ENCODE measurements at places on chromosomes 2 and 18. TPM values are rescaled to one million over a fixed set of nuclear protein-coding genes. Genes with fewer than 3 reads are reported as not detected.

REEP1 gene
- not detected for polyA plus RNA-seq

- H3K4me1 ChIP-seq: peaks cover 10% of the 10 kb centered on the region
- H3K27ac ChIP-seq: no peak overlapping the region
- peaks cover 6% of the 10 kb centered on the region for H3K27me3 ChIP-seq
- H3K36me3 ChIP-seq: no peaks in the 10 kb centered on the region
These were observed 63.6 kb downstream of the HNRNPLL start for GRCh38 chr2:38539086-38539485.

DNA sequence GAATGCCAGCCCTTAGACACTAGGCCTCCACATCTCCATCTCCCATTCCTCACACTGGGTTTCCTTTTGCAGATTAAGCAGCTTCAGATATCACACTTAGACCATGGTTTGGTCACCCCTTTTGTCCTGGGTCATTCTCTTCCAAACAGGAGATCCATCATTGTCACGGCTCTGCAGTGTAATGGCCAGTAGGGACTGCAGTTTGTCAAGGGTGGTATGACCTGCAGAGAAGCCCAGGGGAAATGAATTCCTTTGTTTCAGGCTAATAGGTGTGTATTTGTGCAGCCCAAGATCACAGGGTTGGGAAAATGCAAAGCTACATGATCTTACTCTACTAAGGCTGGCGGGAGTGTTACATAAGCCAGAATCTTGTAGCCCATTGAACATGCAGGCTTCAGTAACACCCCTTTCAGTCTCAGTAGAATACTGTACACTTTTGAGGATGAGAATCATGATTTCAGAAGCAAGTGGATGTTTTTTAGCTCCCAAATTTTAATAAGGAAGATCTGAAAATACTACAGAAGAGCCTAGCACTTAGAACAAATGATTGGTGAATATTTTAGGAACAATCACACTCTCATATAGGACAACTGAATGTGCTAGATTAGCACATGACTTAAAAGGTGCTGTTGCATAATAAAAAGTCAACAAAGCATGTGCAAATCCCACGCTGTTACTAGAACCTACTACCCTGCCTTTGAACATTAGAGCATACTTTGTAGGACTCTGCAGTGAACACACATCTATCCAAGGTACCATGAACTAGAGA, 24.0 kb upstream of the LPIN1 start:
- H3K4me3 ChIP-seq: no peak overlapping the region
- no peak overlapping the region for H3K27ac ChIP-seq
- H3K27me3 ChIP-seq: peaks cover 20% of the 10 kb centered on the region

GRCh38 chr2:232300894-232301387, 77.6 kb upstream of the ALPP start:
- peaks cover 39% of the 10 kb centered on the region for H3K4me1 ChIP-seq
- peak overlapping the region; percentile 58 for H3K27ac ChIP-seq
- H3K27me3 ChIP-seq: no peaks in the 10 kb centered on the region
- H3K36me3 ChIP-seq: peaks cover 31% of the 10 kb centered on the region

GRCh38 chr18:2657788-2658458, 2.4 kb downstream of the SMCHD1 start:
- peak overlapping the region; percentile 85 for H3K27ac ChIP-seq
- no peaks in the 10 kb centered on the region for H3K27me3 ChIP-seq
- H3K36me3 ChIP-seq: peaks cover 15% of the 10 kb centered on the region
- DNase-seq: no peak
- H3K4me1 ChIP-seq: peaks cover 51% of the 10 kb centered on the region

GRCh38 chr2:144256996-144257707, 262.8 kb downstream of the ZEB2 start:
- H3K4me1 ChIP-seq: peaks cover 13% of the 10 kb centered on the region
- peaks cover 10% of the 10 kb centered on the region for H3K36me3 ChIP-seq
- H3K4me3 ChIP-seq: no peak overlapping the region
- DNase-seq: no peak
- H3K27ac ChIP-seq: no peak overlapping the region

DNA sequence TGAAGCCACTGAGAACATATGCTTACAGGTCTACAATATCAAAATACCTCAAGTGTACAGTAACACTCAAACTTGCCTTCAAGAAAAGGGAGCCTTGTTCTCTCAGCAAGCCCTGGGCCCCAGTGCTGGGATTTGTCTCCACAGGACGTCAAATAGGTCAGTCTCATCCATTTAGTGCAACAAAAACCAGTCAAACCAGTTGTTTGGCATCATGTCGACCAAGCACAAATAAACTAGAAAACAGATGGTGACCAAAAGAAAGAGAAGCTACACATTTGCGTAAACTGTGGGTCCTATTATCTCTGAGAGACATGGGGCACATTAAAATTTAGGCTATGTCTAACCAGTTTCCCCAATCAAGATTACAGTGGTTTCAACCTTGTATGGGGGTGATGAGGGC, 182.6 kb upstream of the PKDCC start:
- H3K4me1 ChIP-seq: no peaks in the 10 kb centered on the region
- DNase-seq: no peak
- no peak overlapping the region for H3K27ac ChIP-seq
- H3K4me3 ChIP-seq: no peak overlapping the region

GRCh38 chr2:95268211-95269035, 5.8 kb upstream of the PROM2 start:
- H3K27me3 ChIP-seq: no peaks in the 10 kb centered on the region
- H3K27ac ChIP-seq: no peak overlapping the region
- no peak overlapping the region for H3K4me3 ChIP-seq
- DNase-seq: no peak
- no peaks in the 10 kb centered on the region for H3K36me3 ChIP-seq
- H3K4me1 ChIP-seq: no peaks in the 10 kb centered on the region

DNA sequence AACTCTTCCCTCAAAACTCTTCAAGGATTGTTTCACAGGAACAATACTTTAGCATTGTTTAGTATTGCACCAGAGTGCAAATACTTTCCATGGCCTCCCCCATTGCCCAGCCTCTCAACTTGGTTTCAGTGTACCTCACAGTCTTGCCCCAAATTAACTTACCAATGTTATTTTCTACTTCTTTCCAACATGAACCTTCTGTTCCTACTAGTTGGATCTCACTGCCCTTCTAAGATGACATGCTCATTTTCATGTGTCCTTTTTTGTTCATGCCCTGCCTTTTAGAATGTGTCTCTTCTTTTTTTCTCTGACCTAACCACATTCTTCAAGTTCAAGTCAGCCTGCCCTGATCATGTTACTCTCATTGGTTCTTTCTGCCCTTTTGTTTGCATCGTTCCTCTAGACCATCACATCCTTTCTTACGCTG, 4.1 kb downstream of the SPATS2L start:
- H3K4me3 ChIP-seq: no peak overlapping the region
- no peak for DNase-seq
- no peak overlapping the region for H3K27ac ChIP-seq

- no peak overlapping the region for H3K4me3 ChIP-seq
- no peak for DNase-seq
- H3K27ac ChIP-seq: no peak overlapping the region
- peaks cover 37% of the 10 kb centered on the region for H3K36me3 ChIP-seq
These were observed 64.1 kb downstream of the TAF4B start for GRCh38 chr18:26290385-26290784.

DNA sequence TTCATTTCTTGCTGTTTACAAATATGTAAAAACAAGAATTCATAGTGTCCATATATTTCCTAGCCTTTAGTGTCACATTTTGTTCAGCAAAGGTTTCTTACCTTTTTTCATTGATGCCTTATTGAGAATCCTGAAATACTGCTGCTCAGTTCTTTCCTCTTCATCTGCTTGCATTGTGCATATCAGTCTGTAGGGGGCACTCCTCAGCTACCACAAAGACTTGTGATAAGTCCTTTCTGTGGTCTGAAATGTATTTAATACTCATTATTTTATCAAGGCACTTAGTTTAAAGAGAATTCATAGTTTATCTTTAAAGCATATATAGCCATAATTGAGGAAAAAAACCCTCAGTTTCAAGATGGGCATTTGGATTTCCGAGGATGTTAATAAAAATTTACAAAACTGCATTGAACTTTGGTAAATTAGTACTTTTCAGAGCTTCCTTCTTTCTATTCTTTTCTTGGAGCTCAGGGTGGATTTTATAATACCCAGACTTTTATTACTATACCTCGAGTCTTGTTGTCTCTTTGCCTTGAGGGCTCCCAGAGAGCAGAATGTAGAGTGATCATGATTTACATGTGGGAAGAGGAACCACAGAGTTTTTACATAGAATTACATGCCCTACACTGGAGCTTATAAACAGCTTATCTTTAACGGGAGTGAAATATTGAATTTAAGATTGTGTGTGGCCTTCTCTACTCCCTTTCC, 570.1 kb downstream of the PLCL1 start:
- no peak overlapping the region for H3K4me3 ChIP-seq
- peaks cover 8% of the 10 kb centered on the region for H3K4me1 ChIP-seq
- no peaks in the 10 kb centered on the region for H3K36me3 ChIP-seq
- DNase-seq: peak; percentile 4

IL1R2 gene
- polyA plus RNA-seq: not detected

CDK5R2 gene
- not detected for polyA plus RNA-seq

All from naive thymus-derived CD8-positive, alpha-beta T cell (primary cell).